ENCODE measurements at places on chromosomes 4 and X.

DNA sequence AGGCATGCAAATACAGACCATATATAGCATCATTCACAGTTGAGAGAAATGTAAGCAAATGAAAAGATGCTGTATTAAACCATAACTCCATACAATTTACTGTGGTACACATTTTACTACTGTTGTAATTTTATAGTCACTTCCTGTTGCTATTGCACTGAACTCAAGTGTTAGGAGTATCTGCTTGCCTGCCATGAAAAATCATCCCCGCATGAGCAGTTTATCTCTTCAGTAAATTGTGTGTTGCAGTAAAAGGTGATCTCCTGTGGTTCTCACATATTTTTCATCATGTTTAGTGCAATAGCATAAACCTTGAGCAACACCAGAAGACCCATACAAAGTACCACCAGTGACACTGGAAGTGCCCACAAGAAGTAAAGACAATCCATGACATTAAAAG lies 1153.4 kb downstream of the FAT4 start:
- no peak for DNase-seq

- no peak for DNase-seq
These were observed 741.3 kb downstream of the PCDH7 start for GRCh38 chr4:31461421-31461820.

- DNase-seq, result no peak
These were observed 242.0 kb downstream of the BCOR start for GRCh38 chrX:39855748-39856129.

DNA sequence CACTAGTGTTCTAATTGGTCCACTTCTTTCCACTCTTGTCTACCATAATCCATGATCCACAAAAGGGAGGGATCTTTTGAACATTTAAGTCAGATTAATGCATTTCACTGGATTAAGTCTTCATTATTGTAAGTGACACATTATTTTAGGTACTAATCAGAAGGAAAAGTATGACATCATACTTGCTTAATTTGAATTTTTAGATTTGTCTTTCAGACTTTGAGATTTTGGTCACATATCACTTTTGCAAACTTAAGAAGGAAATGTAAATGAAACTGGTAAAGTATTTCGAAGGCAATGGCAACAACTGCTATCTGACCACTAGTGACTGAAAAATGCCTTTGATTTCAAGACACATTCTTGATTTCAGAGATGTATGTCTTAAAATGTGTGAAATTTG lies 5.2 kb downstream of the MMRN1 start:
- no peak for DNase-seq

GRCh38 chr4:56976283-56976836 lies 1.0 kb downstream of the NOA1 start:
- DNase-seq, result no peak

Data from thoracic aorta (tissue), 2 donors.